ENCODE measurements at places on chromosomes 11 and 22.

GRCh38 chr11:84398017-84398626 lies 1112.0 kb upstream of the CCDC90B start:
- DNase-seq, result peak; percentile 9

GRCh38 chr22:19970031-19970478 lies 28.4 kb upstream of the TXNRD2 start:
- no peak for DNase-seq

GRCh38 chr11:70167723-70168404 lies 35.2 kb upstream of the FADD start:
- no peak for DNase-seq

GRCh38 chr11:77136074-77136473 lies 8.0 kb downstream of the MYO7A start:
- DNase-seq, result no peak

DNA sequence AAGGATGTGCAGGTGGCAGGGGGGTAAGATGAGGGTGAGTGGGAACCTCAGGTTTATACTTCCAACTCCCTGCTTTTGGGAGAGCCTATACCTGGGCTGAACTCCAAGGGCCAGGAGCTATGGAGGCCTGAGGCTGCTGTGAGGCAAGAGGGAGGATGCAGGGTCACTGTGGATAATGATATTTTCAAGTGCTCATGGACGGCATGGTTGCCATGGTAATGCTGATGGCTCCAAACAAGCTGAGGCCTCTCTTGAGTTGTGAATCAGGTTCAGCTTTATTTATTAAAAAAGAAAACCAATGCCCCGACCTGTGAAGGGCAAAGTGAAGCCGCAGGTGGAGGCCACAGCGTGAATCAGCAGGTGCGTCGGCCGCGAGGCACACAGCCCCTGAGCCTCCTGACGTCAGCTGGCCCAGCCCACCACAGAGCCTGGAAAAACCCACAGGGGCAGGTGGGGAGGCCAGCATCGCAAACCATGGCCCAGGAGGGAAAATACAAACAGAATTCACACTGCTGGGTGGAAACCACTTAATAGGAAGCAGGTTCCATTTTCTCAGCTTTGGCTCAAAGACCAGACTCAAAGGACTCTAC lies 17.4 kb upstream of the CREB3L1 start:
- no peak for DNase-seq

DNA sequence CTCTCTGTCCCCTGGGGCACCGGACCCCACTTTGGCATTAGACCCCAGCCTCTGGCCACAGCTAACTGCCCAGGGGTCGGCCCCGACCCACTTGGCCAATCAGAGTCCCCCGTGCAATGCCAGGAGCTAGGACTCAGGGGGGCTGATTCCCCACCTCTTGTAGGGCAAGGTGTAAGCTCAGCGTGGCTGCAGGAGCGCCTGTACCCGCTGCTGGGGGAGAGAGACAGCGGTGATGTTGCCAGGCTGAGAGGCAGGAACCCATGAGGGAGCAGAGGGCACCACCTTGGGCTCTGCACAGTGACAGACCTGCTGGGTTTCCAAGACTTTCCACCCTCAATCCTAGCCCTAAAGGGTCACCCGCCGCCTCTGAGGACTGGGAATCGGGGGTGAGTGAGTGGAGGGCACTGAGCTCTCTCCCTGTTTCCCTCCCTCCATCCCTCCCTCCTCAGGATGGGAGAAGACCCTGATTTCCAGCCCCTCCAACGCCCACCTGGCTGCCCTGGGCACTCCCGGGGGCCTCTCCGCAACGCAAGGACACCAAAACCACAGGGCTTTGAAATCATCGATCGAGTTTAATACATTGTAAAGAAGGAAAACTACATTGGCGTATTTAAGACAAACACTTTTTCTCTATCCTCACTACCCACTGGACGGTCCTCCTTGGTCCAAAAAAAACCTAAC lies 128.4 kb downstream of the ARHGAP8 start:
- DNase-seq, result no peak

DNA sequence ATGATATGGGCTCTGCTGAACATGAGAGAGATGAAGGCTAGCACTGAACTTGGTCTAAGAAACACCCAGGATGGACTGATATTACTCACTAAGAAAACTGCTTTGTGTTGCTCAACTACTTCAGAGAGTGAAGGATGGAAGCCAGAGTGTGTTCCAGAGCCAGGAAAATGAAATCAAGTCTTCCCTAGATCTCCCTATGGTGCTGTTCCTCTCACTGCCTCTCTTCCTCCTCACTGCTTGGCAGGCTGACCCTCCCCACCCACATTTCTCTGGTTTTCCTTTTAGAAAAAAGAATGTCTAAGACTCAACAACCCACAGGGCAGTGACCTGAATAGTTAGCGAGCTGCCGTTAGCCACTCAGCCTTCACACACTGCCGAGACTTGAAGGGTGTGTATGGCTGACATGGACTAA lies 65.6 kb downstream of the CCDC81 start:
- DNase-seq, result no peak

GRCh38 chr11:65423516-65424204 lies 1.1 kb downstream of the NEAT1 start:
- no peak for DNase-seq

DNA sequence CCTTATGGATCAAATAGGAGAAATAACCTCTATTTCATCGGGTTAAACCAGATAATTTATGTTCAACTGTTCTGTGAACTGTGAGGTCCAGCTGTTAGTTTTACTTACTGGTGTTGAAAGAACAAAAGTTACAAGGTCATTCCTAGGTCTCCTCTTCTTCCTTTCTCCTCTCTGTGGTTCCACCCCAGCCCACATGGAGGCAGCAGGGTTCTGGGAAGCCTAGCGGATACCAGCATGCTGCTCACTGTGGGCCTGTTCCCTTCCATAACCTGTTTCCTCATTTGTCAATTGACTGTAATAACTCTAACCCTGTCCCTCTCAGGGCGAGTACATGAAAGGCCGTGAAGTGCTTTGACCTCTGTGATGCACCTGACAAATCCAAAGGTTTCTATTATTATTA lies 27.8 kb downstream of the RELT start:
- DNase-seq, result peak; percentile 72

GRCh38 chr11:70072461-70072860 lies 5.7 kb upstream of the ANO1 start:
- DNase-seq, result no peak

All from endothelial cell (in vitro differentiated cells).